ENCODE measurements at places on chromosomes 2 and 18.

DNA sequence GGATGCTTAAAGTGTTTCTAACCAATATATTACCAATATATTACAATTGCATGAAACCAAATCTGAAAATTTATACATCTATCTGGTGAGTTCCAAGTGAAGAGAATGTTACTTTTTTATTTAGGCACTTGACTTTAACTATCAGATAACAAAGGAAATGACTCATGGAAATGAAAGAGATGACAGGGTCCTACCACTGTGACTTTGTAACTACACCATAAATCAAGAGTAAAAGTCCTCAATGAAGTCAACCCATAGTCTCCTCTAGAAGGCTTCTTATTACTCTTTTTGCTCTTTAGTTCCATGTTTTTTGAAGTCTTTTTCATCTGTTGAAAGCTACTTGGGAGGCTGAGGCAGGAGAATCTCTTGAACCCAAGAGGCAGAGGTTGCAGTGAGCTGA, 545.0 kb upstream of the PIK3C3 start:
- DNase-seq: no peak

- DNase-seq: no peak
Observed at GRCh38 chr18:75482880-75483279, 55.4 kb upstream of the SMIM21 start.

GRCh38 chr2:112728029-112728362, 7.2 kb downstream of the NT5DC4 start:
- no peak for DNase-seq

- DNase-seq: no peak
Observed at GRCh38 chr18:57561728-57562423, 24.6 kb downstream of the FECH start.

- DNase-seq: no peak
Observed at GRCh38 chr2:229640636-229641035, 73.7 kb downstream of the DNER start.

DNA sequence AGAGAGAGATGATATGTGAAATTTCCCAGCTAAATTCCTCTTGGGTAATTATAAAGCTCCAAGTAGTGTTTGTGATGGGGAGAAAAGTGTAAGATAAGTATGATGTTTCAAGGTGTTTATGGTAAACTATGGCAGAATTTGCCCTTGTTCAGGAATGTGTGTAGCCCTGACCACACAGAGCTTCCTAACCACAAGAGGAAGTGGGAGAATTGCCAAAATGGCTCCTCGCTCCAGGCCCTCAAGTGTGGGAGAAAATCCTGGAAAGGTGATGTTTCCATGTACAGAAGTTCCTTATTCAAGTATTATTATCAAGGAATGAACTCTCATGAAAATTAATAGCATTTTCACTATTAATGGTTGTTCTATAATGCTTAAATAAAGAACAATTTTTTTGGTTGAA, 878.3 kb downstream of the TDRD15 start:
- no peak for DNase-seq

- DNase-seq: no peak
Observed at GRCh38 chr2:105890111-105890510, 145.4 kb downstream of the NCK2 start.

- no peak for DNase-seq
Observed at GRCh38 chr2:145692971-145693478, 1173.1 kb upstream of the ZEB2 start.
